ENCODE measurements at places on chromosomes 12 and 14. TPM values are rescaled to one million over a fixed set of nuclear protein-coding genes. Genes with fewer than 3 reads are reported as not detected.

The MYL6B gene
- 83.5 TPM for total RNA-seq

The OR4K17 gene
- total RNA-seq: not detected

The SERPINA10 gene
- total RNA-seq: 0.05 TPM

The BEGAIN gene
- 7.0 TPM for total RNA-seq

The ADAM20 gene
- total RNA-seq: not detected

The ANKRD13A gene
- total RNA-seq: 16.2 TPM

The FAM90A1 gene
- total RNA-seq: 0.21 TPM

The DMAC2L gene
- total RNA-seq: 11.4 TPM

The RD3L gene
- not detected for total RNA-seq

The TEDC1 gene
- 40.0 TPM for total RNA-seq

The CAPZA3 gene
- total RNA-seq: not detected

The PMEL gene
- total RNA-seq: 1.0 TPM

The CBLN3 gene
- 1.1 TPM for total RNA-seq

The EFS gene
- total RNA-seq: not detected

The PMCH gene
- not detected for total RNA-seq

The C12orf50 gene
- total RNA-seq: not detected

The CLEC4D gene
- total RNA-seq: not detected

The MYL2 gene
- 0.88 TPM for total RNA-seq

The C3AR1 gene
- not detected for total RNA-seq

The NEUROD4 gene
- not detected for total RNA-seq

The SPTB gene
- 1.5 TPM for total RNA-seq

The ZDHHC22 gene
- 0.23 TPM for total RNA-seq

The CELA1 gene
- total RNA-seq: not detected

The HOXC11 gene
- total RNA-seq: 0.90 TPM

The ALG10B gene
- 3.7 TPM for total RNA-seq

The PTHLH gene
- total RNA-seq: 13.2 TPM

The GLI1 gene
- total RNA-seq: 5.6 TPM

The RBM19 gene
- total RNA-seq: 16.6 TPM

The SPIC gene
- not detected for total RNA-seq

The DTD2 gene
- total RNA-seq: 20.7 TPM

The GLIPR1L2 gene
- total RNA-seq: 0.13 TPM

The TMEM30B gene
- total RNA-seq: 0.30 TPM

The TRHDE gene
- 0.18 TPM for total RNA-seq

The PLEK2 gene
- 20.6 TPM for total RNA-seq

The TRIM9 gene
- total RNA-seq: 13.4 TPM

The PTGDR gene
- not detected for total RNA-seq

The CNTN1 gene
- total RNA-seq: 53.7 TPM

The PPM1H gene
- 7.1 TPM for total RNA-seq

The TMCC3 gene
- 1.6 TPM for total RNA-seq

The SYNE3 gene
- 0.93 TPM for total RNA-seq

The IRF2BPL gene
- total RNA-seq: 17.4 TPM

The ART4 gene
- total RNA-seq: not detected

The CATSPERB gene
- not detected for total RNA-seq

The CLEC9A gene
- total RNA-seq: not detected

The C12orf60 gene
- 1.8 TPM for total RNA-seq

The CHGA gene
- 1.7 TPM for total RNA-seq

The TAS2R13 gene
- total RNA-seq: not detected

The TMEM119 gene
- 0.20 TPM for total RNA-seq

The SOX5 gene
- not detected for total RNA-seq

The ETFBKMT gene
- 1.3 TPM for total RNA-seq

The ACVR1B gene
- 16.6 TPM for total RNA-seq

The PLCZ1 gene
- total RNA-seq: not detected

The TRMT61A gene
- total RNA-seq: 19.1 TPM

The KRT72 gene
- not detected for total RNA-seq

Data from A549 treated with Hydrocortisone at 1 μM for 4 hours (cell line).